H7 (cell line): ENCODE measurements at places on chromosomes 6 and 20. TPM values are rescaled to one million over a fixed set of nuclear protein-coding genes. Genes with fewer than 3 reads are reported as not detected.

- no peak for DNase-seq
Measured at GRCh38 chr6:155974811-155975323, 519.2 kb upstream of the NOX3 start.

- DNase-seq: no peak
Measured at GRCh38 chr6:34018026-34018425, 127.9 kb downstream of the GRM4 start.

DNA sequence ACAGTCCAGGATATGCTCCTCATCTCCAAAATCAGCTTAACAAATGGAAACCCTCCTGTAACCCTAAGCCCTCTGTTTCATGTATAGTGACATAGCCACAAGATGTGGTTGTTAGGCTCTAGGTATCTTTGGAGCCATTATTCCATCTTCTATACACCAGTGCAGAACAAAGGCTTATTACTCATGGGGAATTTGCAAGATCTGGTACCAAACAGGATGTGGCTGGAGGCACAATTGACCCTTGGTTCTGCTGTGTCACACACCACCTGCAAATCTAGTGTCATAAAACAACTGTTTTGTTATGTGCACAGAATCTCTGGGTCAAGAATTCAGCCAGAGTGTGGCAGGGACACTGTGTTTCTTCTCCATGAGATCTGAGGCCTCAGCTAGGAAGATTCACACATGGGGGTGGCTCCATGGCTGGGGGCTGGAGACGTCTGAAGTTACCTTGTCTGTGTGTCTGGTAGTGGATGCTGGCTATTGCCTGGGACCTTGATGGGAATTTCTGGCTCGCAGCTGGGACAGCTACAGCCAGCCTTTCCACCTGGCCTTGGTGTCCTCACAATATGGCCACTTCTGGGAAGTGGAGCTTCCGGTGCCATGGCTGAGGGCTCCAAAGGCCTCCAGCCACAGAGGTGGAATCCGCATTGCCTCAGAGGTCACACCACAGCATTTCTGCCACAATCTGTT is 369.9 kb downstream of the CDH26 start:
- no peak for DNase-seq

DNA sequence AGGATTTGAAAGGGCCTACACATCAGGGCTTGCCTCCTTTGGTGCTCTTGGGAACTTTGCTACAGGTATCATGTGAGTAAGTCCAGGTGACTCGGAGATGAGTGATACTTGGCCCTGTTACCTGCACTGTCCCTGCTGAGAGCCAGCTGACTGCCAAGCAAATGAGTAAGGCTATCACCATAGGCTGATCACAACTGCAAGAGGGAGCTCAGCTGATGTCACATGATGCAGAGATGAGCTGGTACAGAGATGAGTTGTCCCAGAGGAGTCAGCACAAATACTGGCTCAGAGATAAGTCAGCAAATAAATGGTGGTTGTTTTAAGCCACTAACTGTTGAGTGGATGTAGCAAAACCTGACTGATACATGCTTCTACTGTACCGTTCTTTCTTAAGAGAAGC is 41.4 kb downstream of the LAMP5 start:
- no peak for DNase-seq

- DNase-seq: peak; percentile 30
Measured at GRCh38 chr6:10585209-10585845, 64.2 kb downstream of the GCNT2 start.

DNA sequence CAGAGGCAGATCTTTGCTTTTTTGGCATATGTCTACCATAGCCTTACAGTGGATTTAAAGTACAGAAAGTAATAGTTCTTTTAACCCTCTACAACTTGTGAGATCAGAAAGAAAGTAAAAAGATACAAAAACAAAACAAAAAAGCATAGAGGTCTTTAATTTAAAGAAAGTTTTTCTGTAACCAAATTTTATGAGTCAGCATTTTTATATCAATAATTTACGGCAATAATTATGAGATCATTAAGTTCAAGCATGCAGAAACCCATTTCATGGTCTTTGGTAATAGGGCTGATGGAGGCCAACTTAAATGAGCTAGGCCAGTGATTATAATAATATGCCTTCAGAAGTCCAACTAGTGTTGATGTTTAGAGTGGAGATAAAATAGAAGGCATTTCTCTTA is 145.9 kb downstream of the AIG1 start:
- DNase-seq: no peak

DNA sequence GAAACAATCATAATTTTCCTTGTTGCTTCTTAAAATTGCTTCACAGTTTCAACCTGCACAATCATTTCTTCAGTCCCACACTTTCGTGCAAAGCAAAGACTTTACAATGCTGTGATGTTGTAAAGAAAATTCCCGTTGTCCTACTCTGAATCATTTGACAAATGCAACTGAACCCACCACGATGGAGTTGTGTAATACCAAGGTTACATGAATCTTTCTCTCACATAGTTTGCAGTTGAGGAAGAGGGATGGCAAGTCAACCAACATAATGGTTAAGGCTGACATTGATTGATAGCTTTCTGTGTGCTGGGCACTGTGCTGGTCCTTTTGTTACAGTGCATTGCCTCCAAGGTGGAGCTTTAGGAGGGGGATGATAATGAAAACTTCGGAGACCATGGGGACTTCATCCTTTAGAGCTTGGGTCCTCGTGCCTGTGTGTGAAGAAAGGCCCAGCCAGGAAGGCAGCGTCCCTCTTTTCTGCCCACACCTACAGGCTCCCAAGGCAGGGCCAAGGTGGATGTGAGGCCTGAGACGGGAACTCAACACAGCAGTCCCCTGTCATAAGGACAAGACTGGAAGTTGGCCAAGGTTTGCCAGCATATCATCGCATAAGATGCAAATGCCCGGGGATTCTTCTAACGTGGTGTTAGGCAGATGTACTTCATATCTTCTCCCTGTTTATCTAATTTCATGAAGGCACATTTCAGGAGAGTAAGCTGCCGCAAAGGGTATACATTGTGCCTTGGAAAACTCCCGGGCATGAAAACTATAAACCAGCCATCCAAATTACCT is 96.9 kb downstream of the LY86 start:
- no peak for DNase-seq

- no peak for DNase-seq
Measured at GRCh38 chr6:79513111-79513510, 24.1 kb downstream of the LCA5 start.

GRCh38 chr6:46549155-46549554 is 57.9 kb upstream of the RCAN2 start:
- no peak for DNase-seq

DNA sequence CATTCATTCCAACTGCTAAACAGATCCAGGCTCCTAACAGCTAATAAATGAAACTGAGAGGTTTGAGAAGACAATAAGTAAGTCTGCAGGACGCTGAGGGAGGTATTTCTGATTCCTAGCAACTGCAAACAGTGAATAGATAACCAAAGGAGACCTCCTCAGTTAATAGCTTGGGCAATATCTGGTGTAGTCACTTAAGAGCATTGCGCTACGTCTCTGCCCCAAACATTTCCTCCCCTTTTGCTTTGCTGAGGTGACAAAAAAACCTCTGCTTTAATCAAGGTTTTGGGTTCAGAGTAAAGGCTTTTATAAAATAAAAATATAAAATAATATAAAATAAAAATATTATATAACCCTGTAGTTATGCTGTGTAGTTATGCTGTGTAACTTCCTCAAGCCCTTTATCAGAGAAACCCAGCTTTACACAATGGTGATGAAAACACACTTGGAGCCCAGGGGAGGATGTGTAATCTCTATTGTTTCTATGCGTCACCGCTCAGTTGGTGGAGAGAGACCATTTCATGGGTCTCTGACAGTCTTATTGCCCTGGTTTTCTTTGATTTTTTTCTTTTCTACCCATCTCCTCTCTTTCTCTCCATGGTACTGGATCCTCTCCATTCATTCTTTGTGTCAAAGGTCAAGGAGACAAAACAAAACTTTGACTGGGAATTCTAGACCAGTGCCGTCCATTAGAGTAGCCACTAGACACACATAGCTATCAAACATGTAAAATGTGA is 18.9 kb upstream of the CALHM5 start:
- DNase-seq: peak; percentile 13

GRCh38 chr6:70310063-70310694 is 7.3 kb upstream of the COL9A1 start:
- DNase-seq: peak; percentile 13

GRCh38 chr6:11297376-11297729 is 64.9 kb upstream of the NEDD9 start:
- no peak for DNase-seq

DNA sequence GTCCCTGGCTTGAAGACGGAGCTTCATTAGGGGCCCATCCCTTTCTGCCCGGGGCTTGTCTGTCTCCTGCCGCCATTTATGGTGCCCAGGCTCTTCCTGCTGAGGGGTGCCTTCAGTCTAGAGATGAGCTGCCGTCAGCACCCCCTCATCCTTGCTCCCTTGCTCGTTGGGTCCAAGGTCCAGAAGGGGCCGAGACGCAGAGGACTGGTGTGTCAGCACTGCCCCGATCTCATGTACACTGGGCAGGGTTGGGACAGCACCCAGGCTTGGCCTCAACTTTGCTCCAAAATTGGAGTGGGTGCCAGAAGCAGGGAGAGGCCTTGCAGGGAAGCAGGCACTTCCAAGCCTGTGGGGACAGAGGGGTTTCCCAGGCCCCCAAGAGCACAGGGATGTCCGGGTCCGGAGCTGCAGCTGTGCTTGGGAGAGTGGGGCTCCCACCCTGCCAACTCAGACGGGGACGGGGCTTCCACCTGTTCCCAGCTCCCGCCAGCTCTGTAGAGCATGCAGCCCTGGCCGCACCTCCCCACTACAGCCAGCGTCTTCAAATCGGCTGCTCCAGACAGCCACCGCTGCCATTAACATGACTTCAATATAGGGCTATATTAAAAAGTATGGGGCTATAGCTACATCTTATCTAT is 488.8 kb downstream of the TENT5A start:
- no peak for DNase-seq

GRCh38 chr6:167872538-167873210 is 46.0 kb downstream of the AFDN start:
- DNase-seq: no peak

DNA sequence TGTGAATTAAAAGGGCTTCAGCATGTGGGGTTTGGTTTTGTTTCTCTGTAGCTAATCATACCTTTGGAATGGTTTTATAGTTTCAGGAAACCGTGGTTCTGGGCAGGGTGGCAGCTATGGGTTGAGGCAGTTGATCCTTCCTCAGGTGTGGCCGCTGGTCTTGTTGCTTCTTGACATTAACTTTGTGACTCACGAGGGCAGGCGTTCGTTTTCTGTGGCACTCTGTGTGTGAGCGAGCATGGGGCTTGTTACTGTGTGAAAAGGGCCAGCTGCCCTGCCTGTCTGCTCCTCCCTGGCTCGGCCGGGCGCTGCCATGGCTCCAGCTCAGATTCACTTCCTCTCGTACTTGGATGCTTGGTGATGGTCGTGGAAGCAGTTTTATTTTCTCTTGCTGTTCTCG is 16.2 kb downstream of the DNAJC5 start:
- peak; percentile 55 for DNase-seq

DNA sequence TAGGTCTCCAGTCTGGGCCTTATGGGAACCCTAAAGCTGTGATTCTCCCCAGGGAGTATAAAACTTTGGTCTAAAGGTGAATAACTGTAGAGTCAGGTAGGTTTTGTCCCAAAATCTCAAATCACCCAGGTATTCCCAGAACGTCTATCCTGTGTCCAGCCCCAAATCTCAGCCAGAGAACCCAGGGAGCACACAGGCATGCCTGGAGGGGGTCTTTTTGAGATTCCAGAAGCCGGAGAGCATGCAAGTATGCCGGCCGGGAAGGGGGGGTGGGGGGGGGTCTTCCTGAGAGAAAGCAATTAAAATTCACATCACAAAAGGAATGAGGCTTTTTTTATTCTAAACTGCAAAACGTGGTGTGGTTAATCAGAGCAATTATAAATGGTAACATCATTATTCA is 210.0 kb downstream of the PTPRT start:
- DNase-seq: peak; percentile 35

GRCh38 chr6:113304116-113304515 is 553.0 kb upstream of the MARCKS start:
- DNase-seq: no peak

- DNase-seq: no peak
Measured at GRCh38 chr20:49034070-49034732, 11.9 kb upstream of the CSE1L start.

DNA sequence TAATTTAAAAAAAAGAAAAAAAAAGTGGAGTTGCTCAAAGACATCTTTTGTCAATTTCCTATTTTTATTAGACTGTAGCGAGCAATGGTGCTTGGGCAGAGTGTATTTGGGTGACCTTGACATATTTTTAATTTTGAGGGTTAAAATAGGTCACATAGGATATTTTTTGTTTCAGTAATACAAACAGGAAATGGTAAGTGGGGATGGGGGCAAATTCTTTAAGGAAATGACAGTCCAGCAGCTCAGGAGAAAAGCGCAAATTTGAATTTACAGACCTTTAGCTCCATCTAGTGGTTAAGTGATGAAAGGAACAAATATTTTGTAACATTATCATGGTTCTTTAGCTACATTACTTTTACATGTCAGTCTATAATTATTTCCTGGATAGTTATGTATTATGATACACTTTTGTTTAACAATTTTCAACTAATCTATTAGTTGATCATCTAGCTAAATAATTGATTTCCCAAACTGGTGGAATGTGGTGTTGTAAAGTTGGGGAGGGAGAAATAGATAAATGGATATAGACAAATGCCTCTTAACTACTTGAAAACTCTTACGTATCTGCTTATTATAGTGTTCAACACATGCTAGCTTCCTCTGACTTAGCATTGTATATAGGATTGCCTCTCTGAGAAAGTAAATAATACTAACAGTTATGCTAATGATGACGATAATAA is 10.0 kb downstream of the CITED2 start:
- peak; percentile 60 for DNase-seq

MACROD2 gene
- total RNA-seq: 1.5 and 2.2 TPM in 2 replicates

GSTA2 gene
- not detected in 2 replicates for total RNA-seq

TUBB2B gene
- 1,817 and 1,848 TPM in 2 replicates for total RNA-seq

C6orf132 gene
- 4.7 and 11.3 TPM in 2 replicates for total RNA-seq

GSTA1 gene
- total RNA-seq: 0.70 and 0.94 TPM in 2 replicates

APCDD1L gene
- 1.5 and 2.6 TPM in 2 replicates for total RNA-seq

MYL9 gene
- total RNA-seq: 23.4 and 25.0 TPM in 2 replicates

SLCO4A1 gene
- 14.6 and 18.4 TPM in 2 replicates for total RNA-seq

ROS1 gene
- total RNA-seq: not detected in 2 replicates

KIAA1755 gene
- total RNA-seq: 0.24 and 0.78 TPM in 2 replicates
